Activated CD4-positive, alpha-beta T cell treated with anti-CD3 and anti-CD28 coated beads, Interleukin-2, amount 50 U/mL, for 16 hours (primary cell): ENCODE measurements at places on chromosomes 5 and 9.

- DNase-seq, result no peak
These were observed 14.3 kb upstream of the SNCAIP start for GRCh38 chr5:122297587-122298298.

DNA sequence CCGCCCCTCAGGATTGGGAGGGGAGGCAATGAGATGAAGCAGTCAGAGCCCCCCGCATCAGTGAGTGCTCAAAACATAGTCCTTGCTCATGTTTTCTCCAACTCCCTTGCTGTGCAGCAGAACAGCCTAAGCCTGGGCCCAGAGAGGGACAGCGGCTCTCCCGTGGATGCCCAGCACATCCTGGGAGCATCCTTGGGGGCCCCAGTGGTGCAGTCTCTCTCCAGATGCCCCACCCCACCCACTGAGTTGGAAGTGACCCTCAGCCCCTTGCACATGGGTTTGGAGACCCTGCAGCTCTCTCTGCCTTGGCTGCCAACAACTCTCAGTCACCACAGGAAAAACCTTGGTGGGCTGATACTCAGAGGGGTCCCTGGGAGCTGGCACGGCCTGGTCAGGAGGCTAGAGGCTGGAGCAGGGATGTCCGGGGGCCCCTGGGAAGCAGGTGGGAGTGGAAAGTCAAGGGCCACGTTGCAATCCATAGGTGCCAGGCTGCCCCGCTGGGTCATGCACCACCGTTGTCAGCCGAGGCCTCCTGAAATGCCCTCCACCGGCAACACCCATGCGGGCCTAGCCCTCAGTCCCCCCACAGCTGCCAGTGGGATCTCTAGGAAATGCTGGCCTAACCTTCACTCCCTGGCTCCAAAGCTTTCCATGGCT, 242.5 kb downstream of the PBX3 start:
- DNase-seq, result no peak

DNA sequence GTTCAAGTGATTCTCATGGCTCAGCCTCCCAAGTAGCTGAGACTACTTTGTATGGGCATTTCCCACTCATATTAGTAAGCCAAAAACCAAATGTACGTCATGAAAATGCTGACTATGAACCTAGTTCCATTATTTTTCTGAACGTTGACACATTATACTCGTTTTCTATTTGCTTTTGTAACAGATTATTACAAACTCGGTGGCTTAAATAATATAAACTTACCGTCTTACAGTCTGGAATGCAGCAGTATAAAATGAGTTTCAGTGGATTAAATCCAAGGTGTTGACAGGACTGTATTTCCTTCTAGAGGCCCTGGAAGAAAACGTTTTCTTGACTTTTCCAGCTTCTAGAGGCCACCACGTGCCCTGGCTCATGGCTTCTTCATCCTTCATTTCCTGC, 517.0 kb downstream of the GADD45G start:
- no peak for DNase-seq

DNA sequence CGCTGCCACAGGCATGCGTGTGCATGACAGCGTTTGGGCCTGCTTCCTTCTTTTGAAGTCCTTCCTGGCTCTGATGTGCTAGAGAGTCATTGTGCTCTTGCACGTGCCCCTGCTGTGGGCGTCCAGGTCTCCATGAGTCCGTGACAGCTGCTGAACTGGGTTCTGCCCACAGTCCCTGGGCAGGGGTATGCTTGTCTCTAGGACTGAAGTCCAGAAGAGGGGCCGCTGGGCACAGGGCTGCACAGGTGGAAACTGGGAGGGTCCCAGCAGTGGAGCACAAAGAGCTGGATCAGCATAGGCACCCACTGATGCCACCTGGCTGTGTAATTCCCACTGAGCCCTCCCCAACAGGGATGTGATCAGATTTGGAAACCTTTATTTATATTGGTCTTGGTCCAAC, 169.4 kb downstream of the IRX2 start:
- no peak for DNase-seq

DNA sequence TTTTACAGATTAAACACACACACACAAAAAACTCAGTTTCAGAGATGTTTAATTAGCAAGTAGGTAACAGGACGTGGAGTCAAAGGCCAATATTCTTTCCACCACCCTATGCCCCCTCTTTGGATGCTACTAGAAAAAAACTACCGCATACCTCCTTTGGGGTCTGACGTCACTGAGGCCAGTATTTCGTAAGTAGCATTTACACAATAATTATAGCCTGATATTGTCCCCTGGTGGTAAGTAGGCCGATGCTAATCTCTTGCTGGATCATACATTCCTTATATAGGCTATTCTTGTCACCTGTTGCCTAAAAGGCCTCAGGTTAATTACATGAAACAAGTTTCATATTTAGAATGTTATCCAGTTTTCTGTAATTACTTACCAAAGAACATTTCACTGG, 21.0 kb upstream of the SMARCA2 start:
- DNase-seq, result no peak

DNA sequence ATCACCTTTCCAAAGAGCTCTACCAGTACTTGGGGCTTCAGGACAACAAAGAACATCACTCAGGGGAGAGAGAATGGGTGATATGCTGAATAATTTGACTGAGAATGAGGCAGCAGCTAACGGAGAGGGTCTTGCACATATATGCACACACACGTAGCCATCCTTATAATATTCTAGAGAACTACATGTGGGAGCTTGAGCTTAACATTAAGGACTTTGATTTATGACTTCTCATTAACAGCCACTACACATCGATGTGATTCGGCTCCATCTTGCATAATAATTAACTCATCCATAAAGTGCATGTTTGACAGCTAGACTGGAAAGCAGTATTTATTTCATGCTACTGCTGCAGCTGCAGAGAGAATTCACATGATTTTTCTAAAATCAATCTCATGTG, 163.4 kb downstream of the RAB3C start:
- DNase-seq, result no peak

GRCh38 chr5:180291943-180292831, at the start of gene MAPK9:
Gene MAPK9, minus strand, starts transcription at chr5:180292083. Its CDS starts 11,522 bp downstream, at chr5:180280561.
- peak; percentile 85 for DNase-seq

- DNase-seq, result no peak
These were observed 15.7 kb downstream of the USP20 start for GRCh38 chr9:129850821-129851550.

DNA sequence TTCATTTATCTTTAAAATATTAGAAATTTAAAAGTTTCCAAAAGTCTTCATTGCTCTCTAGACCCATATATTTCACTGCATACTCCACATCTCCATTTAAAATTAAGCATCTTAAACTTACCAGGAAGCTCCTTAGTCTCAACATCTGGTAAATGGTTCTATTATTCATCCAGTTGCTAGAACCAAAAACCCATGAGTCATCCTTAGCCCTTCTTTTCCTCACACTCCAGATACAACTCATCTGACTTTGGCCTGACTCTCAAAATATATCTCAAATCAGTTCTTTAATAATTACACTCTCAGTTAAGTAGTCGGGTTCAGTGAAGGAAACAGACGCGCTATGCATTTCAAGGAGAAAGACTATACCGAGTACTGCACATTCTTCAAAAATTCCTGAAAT, 110.2 kb upstream of the COX7C start:
- no peak for DNase-seq

DNA sequence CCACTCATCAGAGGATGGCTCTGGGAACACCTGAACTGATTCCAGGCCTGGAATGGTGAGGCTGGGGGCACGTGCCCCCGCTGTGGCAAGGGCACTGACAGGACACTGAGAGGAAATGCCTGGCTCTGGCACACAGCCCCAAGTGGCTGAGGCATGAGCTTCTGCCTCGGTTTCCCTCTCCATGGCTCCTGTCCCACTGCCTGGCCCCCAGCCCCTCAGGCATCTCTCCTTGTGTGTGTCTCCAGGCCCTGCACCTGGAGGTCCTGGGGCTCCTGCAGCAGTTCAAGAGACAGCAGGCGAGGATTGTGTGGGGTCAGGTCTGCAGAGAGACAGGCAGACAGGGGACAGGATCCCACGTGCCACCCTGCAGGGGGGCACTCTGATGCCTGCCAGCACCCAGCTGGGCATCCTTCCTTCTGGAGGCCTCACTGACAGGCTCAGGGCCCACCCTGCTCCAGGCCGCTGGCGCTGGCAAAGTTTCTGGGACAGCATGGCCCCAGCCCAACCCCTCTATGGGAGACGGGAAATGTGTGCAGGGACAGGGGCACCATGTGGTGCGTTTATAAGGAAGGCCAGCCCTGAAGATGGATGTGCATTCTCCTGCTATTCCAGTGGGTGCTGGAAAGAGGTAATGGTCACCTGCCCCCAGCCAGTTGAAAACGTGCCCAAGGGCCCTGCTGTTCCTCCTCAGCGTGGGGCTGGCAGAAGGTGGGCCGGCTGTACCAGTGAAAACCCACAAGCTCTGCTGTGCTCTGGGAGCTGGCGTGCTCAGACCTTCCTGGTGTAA, 66.0 kb downstream of the RASGEF1C start:
- DNase-seq, result no peak

GRCh38 chr5:173338380-173339015, 10.3 kb upstream of the STC2 start:
- no peak for DNase-seq

GRCh38 chr9:7375013-7375511, 424.5 kb downstream of the DMAC1 start:
- no peak for DNase-seq

DNA sequence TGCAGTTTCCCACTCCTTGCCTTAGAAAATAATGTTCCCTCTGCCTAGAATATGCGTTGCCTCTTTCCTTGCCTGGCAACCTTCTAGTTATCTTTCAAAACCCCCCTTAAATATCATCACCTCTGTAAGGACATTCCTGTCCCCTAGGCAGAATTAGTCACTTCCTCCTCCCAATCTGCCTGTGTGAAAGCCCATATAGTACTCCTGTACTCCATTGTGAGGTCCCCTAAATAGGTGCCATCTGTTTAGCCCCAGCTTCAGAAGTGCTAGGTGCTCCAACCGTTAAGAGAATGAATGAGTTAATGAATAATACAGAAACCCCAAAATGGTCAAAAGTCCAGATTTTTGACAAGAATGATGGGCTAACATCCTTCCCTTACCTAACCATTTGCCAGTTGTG, 181.4 kb downstream of the GDNF start:
- no peak for DNase-seq

DNA sequence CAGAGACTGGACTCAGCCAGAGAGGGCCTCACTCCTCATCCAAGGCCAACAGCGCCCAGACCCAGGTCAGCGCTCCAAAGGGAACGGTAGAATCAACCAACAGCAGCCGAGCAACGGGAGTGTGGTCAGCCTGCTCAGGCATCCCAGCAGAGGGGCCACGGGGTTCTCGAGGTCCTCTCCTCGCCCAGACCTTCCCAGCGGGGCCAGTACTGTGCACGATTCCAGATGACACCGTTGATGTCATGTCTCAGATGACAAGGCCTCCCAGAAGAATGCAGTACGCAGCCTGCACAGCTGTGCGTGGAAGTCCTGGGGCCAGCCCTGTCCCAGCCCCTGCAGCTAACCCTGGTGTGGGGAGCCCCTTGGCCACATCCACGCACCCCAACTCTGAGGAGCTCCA, 141.0 kb upstream of the PPP1R26 start:
- no peak for DNase-seq

DNA sequence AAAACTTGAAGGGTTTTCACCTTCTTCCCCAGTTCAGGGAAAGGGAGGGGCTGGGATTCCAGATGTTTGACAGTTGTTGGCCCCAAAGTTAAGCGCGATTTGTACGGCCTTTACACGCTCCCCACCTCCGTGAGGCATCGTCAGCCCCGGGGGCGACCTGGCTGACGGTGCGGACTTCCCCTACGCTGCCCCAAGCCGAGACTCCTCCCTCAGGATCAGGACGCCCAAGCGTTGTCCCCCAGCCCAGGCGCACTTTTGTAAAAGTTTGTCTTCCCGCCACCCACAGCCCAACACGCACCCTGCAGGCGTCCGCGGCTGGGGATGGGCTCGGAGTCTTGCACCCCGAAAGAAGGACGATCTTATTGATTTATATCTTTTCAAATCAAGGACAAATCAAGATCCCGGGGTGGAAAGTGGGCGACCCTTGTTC, 713 bp downstream of the MOB3B start:
- DNase-seq, result peak; percentile 41

- no peak for DNase-seq
These were observed 17.0 kb downstream of the ACO1 start for GRCh38 chr9:32401488-32401887.

DNA sequence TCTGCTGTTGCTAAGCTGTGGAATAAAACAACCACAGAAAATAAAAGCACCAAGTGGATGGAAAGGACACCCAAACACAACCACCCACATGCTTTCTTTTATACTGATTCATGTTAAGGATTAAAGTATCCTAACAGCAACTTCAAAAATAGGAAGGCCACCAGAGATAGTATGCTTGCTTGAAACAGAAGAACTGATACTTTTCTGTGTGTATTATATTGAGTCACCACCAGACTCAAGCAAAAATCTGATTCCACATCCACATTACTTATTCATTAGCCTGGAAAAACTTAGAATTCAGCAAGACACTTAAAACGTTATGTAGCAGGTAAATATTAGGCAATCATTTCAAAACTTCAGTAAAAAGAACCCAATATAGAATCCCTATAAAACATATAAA, 52.3 kb downstream of the ZDHHC21 start:
- no peak for DNase-seq

- no peak for DNase-seq
These were observed 7.3 kb downstream of the UCK1 start for GRCh38 chr9:131523451-131524435.

DNA sequence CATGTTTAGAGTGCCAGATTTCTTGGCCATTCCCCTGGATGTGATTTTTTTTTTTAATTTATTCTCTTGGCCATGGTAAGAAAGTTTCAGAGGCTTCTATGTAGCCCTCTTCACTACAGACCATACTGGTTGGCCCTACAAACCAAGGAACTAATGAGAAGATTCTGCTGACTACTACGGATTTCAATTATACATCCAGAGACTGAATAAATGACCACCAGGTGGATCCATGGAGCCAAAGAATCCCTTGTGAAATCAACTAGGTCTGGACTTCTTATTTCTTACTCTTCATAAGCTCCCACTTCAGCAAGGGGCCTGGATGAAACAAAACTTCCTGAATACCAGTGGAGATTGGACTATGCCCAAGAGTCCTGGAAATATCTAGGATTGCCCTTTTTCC, 27.6 kb downstream of the ZNF622 start:
- DNase-seq, result no peak

- DNase-seq, result no peak
These were observed 32.8 kb downstream of the SH3RF2 start for GRCh38 chr5:145968970-145969713.

GRCh38 chr9:90827181-90827871, 25.7 kb downstream of the SYK start:
- no peak for DNase-seq
